ENCODE measurements at places on chromosomes 5 and 9.
A peak's percentile ranks its signal among the peaks of the same experiment; 100 is the strongest.

DNA sequence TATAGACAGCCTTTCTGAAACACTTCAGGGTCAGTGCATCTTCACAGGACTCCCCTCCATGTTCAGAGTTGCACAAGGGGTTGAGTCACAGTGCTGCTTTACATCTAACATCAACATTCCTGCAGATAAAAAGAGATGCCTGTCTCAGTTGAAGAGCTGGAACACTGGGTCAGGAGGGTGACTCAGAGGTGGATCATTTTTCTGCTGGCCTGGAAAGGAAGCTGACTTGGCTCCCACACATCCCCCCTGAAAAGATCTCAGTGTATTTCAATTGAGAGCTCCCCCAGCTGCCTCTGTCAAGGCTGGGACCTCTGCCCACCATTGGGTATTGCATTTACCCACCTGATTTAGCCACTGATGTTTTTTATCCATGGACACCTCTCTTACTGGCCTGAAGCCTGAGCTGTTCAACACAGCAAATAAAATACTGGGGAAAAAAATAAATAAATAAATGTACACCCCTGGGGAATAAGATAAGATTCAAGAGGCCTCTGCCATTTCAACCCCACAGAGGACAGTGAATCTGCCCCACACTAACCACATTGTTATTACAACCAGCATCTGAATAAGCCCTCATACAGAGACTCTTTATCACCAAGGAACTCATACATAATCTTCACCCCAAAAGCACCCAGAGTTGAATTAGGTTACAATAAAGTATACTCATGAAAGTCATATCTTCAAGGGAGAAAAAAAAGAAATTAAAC lies 716.4 kb downstream of the SEMA5A start:
- DNase-seq, result no peak

DNA sequence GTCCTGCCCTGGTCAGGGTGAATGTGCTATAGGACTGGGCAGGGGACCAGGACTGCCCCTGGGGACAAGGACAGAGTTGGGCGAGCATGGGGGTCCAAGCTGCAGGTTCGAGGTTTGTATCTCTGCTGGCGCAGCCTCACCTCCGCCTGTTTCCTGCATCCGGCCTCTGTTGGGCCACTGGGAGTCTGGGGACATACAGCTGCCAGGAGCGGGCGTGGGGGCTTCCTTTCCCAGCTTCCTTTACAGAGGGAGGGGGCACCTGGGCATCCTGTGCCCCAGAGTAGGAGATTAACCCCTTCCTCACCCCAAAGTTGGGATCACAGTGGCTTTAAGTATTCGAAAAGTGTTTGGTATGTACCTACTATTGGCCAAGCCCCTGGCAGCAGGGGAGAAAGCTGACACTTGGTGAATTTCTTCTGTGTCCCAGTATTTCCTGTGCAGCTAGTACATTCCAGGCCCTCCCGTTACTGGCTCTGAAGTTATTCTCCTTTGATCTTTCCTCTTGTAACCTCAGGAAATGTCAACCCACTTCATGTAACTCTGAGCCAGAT lies 19.0 kb downstream of the OLFML2A start:
- DNase-seq, result no peak

DNA sequence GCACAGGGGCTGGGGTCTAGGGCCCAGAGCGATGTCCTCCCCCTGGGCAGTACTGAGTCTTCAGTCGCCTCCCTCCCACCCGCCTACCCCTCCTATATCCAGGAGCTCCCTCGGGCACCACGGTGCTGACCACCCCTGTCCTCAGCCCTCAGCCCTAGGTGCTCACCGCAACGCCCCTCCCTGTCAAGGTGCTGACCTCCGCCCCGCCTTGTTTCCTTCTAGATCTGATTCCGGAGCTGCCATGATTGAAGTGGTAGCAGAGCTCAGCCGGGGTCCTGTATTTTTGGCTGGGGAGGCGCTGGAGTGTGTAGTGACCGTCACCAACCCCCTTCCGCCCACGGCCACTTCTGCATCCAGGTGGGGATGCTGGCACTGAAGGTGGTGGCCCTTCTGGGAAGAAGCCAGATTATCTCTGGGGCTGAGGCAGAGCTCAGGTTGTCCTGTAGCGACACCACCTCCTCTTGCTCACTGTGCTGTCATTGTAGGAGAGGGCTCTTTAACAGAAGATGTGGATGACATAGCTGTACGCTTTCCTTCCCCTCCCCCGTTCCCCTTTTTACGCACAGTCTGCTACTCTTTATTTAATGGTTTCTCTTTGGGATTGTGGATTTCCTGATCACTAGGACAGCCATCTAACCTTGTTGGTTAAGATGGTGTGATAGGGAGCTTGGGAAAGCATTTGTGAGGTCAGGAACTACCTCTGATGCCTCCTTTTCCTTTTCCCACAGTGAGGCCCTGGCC lies 598 bp downstream of the RGP1 start:
- DNase-seq, result peak; percentile 59

- peak; percentile 64 for DNase-seq
Observed at GRCh38 chr5:66209350-66209749, 65.2 kb downstream of the SREK1 start.

GRCh38 chr5:378301-378891 lies 56.9 kb downstream of the AHRR start:
- DNase-seq, result peak; percentile 38

DNA sequence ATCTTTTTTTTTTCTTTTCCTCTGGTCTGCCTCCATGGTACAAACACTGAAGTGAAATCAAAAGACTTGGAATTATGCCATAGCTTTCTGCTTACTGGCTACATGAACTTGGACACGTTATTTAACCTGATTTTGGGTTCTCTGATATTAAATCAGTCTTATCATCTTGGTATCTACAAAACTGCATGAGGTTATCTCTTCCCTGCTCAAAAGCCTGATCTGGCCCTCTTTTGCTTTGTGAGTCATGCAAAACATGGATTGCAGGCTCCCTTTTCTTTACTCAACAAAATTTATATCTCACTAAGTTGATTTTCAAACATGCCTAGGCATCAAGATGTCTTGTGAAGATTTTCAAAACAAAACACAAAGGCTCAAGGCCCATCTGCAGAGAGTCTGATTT lies 45.9 kb upstream of the FST start:
- no peak for DNase-seq

DNA sequence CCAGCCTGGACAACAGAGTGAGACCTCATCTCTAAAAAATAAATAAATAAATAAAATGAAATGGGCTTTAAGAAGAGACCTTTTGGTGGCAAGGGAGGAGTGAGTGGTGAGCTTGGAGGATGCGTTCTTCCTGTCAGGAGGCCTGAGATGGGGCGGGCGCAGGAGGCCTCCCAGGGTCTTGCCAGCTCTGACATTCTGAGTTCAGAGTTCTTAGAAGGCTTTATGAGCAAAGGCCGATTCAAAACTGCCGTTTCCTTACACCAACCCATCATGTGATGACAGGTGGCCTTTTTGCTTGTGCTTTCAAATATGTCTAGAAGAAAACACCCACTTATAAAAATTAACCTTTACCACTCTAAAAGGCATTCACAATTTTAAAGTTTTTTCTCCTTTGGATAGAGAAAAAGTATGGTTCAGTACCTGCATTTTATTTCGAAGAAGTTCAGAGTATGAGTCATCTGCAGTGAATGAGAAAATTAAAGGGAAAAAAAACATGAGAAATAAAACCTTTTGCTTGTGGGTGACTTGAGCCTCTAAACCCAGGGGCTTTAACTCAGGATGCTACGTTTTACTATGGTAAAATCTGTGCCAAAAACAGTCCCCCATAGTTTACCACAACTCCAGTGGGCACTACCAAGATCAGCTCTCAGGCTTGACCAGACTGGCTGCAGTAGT lies 157.4 kb upstream of the OTULINL start:
- no peak for DNase-seq

DNA sequence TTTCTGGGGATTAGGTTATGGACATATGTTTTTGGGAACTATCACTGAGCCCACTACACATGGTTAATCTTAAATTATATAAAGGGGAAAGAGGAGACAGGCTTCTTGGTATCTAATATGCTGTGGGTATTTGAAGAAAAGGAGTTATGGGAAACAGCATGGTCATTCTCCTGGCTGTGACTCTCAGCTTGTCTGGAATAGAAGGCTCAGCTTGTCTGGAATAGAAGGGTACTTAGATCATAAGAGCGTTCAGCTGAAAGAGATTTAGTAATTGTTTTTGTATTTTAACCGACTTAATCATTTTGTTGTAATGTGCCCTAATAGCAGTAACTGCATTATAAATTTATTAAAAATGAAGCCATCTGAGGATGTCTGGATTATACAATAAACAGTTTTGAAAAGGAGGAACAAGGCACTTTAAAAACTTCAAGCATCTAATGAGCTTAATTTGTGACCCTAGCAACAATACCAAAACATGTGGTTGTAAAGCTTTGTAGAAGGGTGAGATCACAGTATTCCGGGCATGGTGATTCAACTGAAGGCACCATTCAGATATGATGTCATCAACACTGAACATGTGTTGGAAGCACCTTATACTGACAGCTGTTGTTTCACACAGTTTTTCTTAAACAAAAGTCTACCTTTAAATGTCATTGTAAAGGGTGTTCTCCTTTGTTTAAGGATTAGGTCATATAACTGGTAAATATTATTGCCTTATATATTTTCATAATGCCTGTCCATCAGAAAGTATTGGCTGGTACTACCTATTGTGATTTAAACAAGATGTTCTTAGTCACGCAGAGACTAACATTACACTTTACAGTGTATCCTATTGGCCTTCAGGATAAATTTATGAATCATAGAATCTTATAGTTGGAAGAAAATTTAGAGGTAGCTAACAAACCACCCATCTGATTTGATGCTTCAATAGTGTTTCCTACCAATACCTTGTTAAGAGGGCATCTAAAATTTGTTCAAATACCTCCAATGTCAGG lies 2174.1 kb upstream of the WWC1 start:
- DNase-seq, result no peak

GRCh38 chr5:146588331-146589027 lies 72.5 kb upstream of the GPR151 start:
- DNase-seq, result no peak

DNA sequence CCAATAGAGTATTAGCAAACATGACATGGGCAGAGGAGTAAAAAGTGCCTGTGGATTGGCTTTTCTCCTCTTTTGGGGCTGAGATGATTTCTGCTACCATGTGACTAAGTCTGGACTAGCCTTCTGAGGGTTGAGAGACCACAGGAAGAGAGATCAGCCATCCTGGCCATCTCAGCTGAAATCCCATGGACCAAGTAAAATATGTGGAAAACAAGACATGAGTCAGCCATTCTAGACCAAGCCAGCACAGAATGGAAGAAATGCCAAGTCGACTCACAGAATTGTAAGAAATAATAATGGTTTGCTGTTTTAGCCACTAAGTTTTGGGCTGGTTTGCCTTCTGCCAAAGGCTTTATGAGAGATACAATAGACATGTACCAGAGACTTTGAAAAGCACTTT lies 377.8 kb downstream of the CHSY3 start:
- no peak for DNase-seq

DNA sequence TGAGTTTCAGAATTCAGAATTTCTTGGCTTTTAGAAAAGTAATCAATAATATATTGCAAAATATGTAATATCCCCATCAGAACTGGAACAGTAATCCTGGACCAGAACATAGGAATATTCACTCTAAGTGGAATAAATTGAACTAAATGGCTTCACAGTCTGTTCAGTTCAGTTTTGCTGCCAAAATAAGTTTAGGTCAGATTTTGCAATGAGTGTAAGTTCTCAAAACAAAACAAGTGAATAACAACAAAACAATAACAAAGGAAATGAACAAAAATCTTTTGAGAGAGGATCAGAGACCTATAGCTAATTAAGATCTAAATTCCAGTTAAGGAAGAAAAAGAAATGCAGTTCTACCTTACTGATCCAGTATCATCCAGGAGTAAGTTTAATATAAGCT lies 9.3 kb downstream of the PTGER4 start:
- DNase-seq, result no peak

DNA sequence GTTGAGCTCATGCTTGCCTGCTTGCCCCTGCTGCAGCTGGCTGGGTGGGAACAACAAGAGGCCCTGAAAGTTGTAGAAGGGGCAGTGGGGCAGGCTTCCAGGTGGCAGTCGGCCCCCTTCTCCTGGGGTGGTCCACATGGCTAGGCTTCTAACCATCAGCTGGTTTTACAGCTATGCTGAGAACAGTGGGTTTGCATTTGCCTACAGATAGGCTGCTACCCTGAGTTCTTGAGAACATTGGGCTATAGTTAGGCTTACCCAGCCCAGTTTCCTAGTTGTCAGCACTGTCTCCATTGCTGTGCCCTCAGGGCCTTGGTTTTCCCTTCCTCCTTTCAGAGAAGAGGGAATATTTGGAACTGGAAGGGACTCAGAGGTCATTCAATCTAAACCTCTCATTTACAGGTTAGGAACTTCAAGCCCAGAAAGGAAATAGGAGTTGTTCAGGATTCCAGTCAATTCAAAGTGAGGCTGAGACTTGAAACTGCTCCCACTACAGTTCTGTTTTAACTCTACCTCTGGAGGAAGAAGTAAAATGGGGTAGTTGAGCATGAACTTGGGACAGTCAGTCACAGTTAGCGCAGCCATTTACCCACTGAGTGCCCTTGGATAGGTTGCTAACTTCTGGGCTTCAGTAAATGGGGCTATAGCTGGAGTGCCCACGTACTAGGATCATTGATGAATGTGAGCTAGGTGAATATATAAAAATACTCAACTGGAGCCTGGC lies 11.5 kb downstream of the LARP1 start:
- DNase-seq, result no peak

DNA sequence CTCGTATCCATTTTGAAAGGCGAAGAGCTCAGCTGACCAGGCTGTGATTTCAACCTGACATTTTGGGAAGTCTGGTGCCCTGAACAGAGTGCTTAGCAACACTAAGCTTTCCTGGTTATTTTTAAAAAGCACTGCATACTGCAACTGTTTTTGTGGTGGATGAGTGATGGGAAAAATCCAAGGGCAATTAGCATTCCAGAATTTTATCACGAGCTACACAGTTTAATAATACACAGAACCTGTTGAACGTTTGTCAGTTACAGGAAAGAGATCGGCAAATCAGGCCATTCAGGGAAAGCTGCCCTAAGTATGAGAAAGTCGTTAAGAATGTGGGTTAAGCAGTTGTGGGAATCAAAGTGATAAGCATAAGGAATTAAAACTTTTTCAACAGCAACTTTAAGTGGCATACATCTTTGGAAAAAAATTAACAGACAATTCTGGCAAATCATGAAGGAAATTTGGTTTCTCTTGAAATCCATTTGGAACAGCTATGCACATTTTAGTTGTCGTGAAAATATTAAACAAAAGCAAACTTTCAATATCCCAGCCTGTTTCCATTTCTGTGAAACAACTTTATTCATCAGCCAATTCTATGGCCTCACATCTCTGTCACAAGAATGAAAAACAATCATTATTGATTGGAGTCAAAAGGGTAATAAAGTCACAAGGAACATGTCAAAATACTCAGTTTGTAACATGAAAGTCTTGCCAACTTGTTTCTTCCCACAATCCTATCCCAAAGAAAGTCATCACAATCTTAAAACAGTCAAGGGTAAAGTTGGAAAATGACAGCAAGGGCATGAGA lies 25.7 kb downstream of the PUM3 start:
- DNase-seq, result no peak

- no peak for DNase-seq
Observed at GRCh38 chr5:16864631-16865131, 71.4 kb downstream of the MYO10 start.

- no peak for DNase-seq
Observed at GRCh38 chr5:4983701-4984100, 156.4 kb upstream of the ADAMTS16 start.

GRCh38 chr9:29214690-29215253 lies 1641.5 kb upstream of the C9orf72 start:
- DNase-seq, result peak; percentile 72

Data from NCI-H146 (cell line).